Central memory CD8-positive, alpha-beta T cell (primary cell): ENCODE measurements at places on chromosomes 2 and 18.

DNA sequence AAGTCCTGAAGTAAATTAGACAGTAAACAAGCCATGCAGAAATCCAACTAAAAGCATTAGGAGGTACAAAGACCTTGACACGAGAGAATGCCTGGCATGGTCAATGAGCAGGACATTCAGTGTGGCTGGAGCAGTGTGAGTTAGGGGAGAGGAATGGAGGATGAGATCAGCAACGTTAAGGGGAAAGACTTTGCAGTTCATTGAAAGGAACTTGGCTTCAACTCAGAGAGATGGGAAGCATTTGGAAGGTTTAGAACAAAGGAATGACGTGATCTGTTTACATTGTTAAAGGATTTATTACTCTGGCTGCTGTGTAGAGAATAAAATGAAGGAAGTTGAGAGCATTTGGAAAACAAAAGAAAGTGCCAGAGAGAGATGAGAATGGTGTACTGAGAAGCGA lies 621.3 kb downstream of the XIRP2 start:
- no peak for DNase-seq

DNA sequence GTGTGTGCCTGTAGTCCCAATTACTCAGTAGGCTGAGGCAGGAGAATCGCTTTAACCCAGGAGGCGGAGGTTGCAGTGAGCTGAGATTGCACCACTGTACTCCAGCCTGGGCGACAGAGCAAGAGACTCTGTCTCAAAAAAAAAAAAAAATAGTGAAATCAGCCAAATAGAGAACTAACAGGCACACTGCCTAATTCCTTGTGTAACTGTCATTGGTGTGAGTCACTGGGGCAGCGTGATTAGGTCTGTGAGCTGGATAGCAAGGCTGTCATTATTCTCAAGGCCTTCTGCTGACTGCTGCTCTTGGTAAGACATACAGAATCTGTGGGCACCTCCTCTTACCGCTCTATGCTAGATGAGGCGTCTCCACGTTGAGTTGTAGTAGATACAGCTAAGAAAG lies 270.3 kb downstream of the NEDD4L start:
- no peak for DNase-seq

DNA sequence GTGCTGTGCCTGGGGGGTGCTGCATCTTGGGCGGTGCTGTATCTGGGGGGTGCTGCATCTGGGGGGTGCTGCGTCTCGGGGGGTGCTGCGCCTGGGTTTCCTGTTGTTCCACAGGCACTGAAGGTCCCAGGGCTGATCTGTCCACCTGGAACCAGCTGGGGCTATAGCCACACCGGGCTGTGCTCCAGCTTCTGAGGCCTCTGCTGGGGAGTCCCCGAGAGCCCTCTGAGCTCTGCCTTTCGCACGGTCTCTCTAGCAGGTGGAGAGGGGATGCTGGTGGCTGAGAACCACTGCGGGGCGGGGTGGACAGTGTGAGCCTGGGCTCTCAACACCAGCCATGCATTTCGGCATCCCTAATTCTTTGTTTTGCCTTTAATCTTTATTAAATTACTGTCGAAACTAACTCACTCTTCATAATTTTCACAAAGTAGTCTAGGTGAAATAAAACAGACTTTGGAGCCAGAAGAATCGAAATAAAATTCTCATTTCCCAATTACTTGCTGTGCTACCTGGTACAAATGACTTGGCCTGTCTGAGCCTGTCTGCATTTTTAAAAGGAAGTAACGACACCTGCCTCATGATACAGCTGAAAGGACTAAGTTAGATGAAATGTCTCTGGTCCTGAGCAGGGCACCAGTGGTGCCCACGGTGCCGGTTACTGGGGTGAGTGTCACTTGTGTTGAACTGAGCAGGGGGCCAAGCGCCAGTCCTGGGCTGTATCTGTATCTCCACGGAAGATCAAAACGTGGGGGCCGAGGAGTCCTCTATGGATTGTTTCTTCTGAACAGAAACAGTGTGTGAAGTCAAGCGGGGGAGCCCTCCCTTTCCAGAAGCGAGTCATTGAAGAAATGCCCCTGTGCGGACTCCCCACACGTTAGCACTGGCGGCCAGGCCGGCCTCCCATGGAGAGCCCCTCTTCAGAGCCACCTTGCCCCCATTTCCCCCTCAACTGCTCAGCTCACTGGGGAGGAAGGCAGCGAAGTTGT lies 142.0 kb downstream of the ASB1 start:
- DNase-seq, result no peak

GRCh38 chr2:112181571-112182290 lies 43.5 kb downstream of the FBLN7 start:
- DNase-seq, result no peak

GRCh38 chr2:226086190-226086589 lies 686.7 kb downstream of the NYAP2 start:
- no peak for DNase-seq
